Peyer's patch (tissue), 4 donors: ENCODE measurements at places on chromosomes 11 and 22. TPM values are rescaled to one million over a fixed set of nuclear protein-coding genes. Genes with fewer than 3 reads are reported as not detected.
A peak's percentile ranks its signal among the peaks of the same experiment; 100 is the strongest.

- H3K27ac ChIP-seq, result no peak overlapping the region
- no peak overlapping the region for H3K4me3 ChIP-seq
- H3K36me3 ChIP-seq, result no peaks in the 10 kb centered on the region
- DNase-seq, result no peak
Measured at GRCh38 chr11:119786431-119787073, 57.6 kb upstream of the NECTIN1 start.

DNA sequence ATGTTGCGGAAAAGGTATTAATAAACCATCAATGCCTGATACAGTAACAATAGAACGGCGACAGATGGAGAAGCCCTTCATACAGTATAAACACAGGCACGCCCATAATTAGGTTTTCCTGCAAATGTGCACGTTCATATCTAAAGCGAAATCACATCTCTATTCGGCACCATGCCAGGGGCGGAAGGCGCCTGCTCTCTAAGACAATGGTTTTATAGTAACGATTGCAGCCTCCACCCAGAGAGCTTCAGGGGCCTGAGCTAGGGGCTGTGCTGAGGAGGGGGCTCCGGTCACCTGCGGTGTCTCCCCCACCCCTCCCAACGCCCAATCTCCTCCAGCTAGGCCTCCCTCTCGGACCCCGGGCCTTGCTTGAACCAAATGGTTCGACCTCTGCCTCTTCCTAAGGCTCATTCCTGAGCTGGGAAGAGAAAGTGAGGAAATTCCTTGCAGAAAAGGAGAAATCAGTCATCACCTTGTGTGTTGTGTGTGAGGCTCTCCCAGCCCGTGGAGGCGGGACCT lies 9.6 kb downstream of the KRTAP5-5 start:
- no peaks in the 10 kb centered on the region for H3K27me3 ChIP-seq
- H3K4me3 ChIP-seq, result no peak overlapping the region
- no peak for DNase-seq
- no peaks in the 10 kb centered on the region for H3K4me1 ChIP-seq
- no peak overlapping the region for H3K27ac ChIP-seq

DNA sequence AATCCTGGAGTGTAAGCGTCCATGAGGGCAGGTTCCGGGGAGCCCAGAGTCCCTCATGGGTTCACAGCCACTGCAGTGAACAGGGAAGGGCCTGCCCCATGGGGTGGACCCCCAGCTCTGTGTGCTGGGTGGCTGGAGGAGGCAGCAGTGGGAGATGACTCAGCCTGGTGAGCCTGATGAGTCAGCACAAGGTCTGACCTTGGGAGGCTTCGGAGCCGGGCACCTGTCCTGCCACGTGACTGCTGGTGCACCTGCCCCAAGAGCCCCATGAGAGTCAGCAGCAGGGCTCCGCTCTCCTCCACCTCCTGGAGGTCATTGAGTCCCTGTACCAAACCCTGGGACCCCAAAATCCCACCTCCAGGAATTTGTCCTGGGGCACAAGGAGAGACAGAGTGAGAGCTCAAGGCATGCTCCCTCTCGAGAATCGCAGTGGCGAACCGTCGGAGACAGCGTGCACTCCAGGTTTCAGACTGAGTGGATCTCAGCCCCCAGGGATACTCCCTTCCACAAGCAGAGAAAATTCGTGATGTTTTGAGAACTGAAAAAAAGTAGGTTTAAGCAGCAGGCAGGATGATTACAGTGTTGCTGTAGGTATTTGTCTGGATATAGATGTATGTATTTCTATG lies 1221.7 kb downstream of the BRD1 start:
- no peak for DNase-seq
- no peaks in the 10 kb centered on the region for H3K4me1 ChIP-seq
- no peaks in the 10 kb centered on the region for H3K36me3 ChIP-seq

DNA sequence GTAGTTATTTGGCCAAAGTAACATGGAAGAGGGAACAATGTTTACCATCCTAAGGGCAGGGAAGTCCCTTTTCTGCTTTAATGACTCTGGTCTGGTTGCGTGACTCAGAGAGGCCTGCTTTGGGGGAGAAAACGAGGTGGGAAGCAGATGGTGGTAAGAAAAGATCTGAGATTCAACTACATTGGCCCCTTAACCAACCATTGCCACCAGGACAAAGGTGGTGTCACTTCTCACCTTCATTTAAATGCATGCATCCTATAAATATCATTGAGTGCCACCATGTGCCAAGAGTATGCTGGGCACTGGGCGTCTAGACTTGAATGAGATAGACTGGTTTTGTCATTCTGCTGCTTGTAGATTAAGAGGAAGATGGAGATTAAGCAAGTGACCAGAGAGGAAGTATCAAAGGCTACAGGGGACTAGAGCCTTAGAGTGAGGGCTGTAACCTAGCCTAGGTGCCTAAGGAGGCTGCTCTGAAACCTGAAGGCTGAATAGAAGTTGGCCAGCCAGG lies 3.6 kb upstream of the SORL1 start:
- H3K27ac ChIP-seq, result peak overlapping the region; percentile 13
- no peaks in the 10 kb centered on the region for H3K27me3 ChIP-seq
- H3K4me3 ChIP-seq, result no peak overlapping the region
- peaks cover 16% of the 10 kb centered on the region for H3K4me1 ChIP-seq
- DNase-seq, result no peak
- no peaks in the 10 kb centered on the region for H3K36me3 ChIP-seq

The MFNG gene
- total RNA-seq, result 34.9 TPM

DNA sequence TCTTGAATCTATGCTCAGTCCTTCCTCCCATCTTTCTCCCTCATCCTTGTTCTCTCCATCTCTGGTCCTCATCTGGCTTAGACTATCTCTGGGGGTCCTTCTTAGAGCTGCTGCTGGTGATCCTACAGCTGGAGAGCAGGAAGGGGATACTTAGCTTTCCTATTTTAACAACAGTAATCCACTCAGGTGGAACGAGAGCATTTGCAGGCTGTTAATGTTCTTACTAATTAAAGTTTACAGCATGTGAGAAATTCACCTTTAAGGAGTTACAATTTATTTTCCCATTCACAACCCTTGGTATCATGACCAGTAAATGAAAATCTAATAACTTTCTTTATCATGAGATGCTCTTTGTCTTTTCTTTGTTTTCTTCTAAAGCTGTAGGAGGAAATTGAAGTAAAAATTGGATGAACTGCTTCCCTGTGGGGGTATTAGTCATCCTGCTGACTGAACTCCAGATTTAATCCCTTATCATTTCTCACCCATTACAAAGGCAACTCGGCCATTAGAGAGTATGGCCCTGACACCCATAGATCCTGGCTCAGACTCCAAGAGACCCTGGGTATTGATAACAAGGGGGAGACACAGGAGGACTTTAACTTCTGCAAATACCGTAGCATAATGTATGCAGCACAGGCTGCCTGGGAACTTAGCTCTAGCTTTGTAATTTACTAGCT lies 37.6 kb upstream of the MTNR1B start:
- DNase-seq, result no peak
- no peaks in the 10 kb centered on the region for H3K4me1 ChIP-seq
- no peaks in the 10 kb centered on the region for H3K36me3 ChIP-seq
- H3K27ac ChIP-seq, result no peak overlapping the region
- H3K4me3 ChIP-seq, result no peak overlapping the region

GRCh38 chr11:73478737-73479347 lies 102.6 kb downstream of the RELT start:
- no peaks in the 10 kb centered on the region for H3K36me3 ChIP-seq
- H3K27ac ChIP-seq, result no peak overlapping the region
- no peak overlapping the region for H3K4me3 ChIP-seq
- peak; percentile 49 for DNase-seq
- no peaks in the 10 kb centered on the region for H3K27me3 ChIP-seq

The C11orf16 gene
- not detected for total RNA-seq

- no peaks in the 10 kb centered on the region for H3K36me3 ChIP-seq
- DNase-seq, result no peak
- H3K4me1 ChIP-seq, result no peaks in the 10 kb centered on the region
- no peak overlapping the region for H3K4me3 ChIP-seq
Measured at GRCh38 chr11:99841885-99842284, 821.1 kb downstream of the CNTN5 start.

The SLC7A4 gene
- total RNA-seq, result 0.40 TPM

DNA sequence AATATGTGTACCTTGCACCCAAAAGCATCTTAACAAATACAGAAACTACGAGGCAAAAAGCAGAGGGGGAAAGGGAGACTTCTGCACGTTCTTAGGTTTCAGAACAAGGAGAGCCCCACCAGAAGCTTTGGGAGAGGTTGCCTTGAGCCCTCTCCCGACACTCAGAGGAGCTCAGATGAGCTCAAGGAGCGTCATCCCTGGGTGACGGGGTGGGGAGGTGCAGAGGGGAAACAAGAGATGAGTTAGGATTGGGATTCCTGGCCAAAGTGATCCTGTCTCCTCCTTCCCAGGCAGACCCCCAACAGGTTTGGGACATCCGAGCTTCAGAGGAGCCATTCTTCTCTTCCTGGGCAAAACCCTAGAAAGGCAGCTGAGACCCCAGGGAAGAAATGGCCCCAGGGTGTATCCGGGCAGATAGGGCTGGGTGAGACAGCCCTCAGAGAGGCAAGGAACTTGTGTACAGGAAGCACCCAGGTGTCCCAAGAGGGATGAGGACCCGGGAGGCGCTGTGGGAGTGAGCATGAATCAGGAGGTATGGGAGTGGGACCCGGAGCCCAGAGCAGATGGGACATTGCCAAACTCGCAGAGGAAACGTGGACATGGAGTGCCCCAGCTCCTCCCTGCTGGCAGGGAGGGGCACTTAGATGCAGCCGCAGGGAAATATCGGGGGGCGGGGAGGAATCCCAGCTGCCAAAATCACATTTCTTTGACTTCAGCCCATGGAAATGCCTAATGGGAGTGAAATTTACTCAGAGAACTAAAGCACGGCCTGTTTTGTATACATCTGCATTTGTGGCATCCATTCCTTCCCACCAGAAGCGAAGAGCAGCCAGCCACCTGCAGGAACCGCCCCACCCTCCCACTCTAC lies 12.4 kb downstream of the C1QTNF6 start:
- H3K4me3 ChIP-seq, result no peak overlapping the region
- DNase-seq, result no peak

DNA sequence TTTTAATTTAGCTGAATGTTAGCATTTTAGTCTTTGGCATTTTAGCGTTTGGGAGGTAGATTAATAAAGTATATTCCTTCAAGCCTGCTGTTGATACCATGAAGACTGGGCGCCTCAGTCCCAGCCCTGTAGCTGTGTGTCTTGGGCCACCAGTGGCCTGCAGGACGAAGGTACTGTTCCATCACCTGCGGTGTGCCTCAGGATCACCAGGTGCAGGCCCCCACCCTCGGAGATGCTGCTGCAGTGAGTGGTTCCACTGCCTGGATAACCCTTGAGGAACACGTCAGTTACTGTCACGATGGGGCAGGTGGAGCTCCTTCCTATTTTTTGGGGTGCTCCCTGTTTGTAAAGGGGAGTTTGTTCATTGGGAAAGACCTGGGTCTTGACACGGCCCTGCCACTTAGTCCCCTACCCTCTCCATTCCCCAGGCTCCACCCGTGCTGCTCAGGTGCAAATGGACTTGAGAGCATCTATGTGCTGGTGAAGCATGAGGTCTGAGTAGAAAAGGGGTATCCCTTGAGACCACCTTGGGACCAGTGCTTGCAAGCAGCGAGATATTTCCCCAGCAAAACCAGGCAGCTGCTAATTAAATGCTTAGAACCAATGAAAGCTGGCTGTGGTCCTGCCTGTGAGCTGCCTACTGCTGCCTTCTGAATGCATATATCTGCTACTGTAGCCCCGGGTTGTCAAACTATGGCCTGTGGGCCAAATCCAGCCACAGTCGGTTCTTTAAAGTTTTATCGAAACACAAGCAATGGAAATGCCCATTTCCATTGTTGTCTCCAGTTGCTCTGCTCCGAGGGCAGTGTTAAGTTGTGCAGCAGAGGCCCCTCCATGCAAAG lies 28.7 kb downstream of the INCENP start:
- H3K4me1 ChIP-seq, result no peaks in the 10 kb centered on the region
- H3K4me3 ChIP-seq, result no peak overlapping the region
- H3K27ac ChIP-seq, result no peak overlapping the region
- H3K27me3 ChIP-seq, result no peaks in the 10 kb centered on the region
- peaks cover 52% of the 10 kb centered on the region for H3K36me3 ChIP-seq

The MUC5B gene
- total RNA-seq, result 0.18 TPM

- no peaks in the 10 kb centered on the region for H3K36me3 ChIP-seq
- H3K27me3 ChIP-seq, result no peaks in the 10 kb centered on the region
- no peak overlapping the region for H3K27ac ChIP-seq
- no peaks in the 10 kb centered on the region for H3K4me1 ChIP-seq
- DNase-seq, result no peak
- no peak overlapping the region for H3K4me3 ChIP-seq
Measured at GRCh38 chr11:118133816-118134215, 18.8 kb downstream of the SCN4B start.

DNA sequence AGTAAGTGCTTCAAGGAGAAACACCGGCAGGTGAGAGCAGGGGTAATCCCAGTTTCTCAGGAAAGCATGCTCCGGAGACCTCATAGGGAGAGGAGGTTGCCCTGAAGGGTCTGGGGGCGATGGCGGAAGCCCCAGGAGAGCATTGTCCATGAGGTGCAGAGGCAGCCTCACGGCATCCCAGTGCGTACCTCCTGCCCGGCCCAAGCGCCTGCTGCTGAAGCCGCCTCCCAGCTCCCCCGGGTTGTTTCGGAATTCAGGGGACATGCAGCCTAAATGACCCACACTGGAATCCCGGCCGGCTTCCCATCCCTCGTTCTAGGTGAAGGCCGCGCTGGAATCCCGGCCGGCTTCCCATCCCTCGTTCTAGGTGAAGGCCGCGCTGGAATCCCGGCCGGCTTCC lies 2.7 kb downstream of the ZBED4 start:
- H3K4me1 ChIP-seq, result peaks cover 6% of the 10 kb centered on the region
- no peak for DNase-seq
- H3K27ac ChIP-seq, result no peak overlapping the region

DNA sequence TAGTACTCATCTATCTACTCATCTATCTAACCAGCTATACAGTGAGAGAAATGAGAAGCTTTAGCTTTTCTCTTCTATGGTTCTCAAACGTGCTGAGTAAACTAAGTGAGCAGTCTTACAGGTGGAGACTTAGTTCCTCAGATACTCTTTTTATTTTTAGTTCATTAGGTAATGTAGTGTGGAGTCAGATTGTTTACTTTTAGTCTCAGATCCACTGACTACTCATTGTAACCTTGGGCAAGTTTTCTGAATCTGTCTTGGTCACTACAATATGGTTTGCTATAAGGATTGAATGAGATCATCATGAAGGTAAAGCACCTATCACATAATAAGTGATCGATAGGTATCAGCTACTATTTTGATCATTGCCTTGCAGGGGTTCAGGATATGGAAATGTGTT lies 160.1 kb downstream of the RAB38 start:
- H3K36me3 ChIP-seq, result no peaks in the 10 kb centered on the region
- no peak overlapping the region for H3K27ac ChIP-seq

DNA sequence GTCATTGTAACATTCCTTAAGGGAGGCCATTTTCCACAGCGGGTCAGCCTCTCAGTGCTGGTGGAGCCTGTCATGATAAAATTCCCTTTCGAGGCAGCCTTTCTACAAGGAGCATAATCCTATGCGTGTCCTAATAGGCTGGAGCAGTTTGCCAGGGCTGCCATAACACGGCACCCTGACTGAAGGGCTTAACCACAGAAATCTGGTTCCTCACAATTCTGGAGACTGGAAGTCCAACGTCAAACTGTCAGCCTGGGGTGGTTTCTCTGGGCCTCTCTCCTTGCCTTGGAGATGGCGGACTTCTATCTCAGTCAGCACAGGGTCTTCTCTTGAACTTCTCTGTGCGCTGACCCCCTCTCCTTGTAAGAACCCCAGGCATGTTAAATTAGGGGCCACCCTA lies 1.4 kb upstream of the RGL4 start:
- H3K27ac ChIP-seq, result no peak overlapping the region
- H3K4me3 ChIP-seq, result no peak overlapping the region
- H3K4me1 ChIP-seq, result no peaks in the 10 kb centered on the region
- H3K27me3 ChIP-seq, result no peaks in the 10 kb centered on the region
- DNase-seq, result no peak
- H3K36me3 ChIP-seq, result no peaks in the 10 kb centered on the region

GRCh38 chr11:108733479-108734116 lies 68.7 kb downstream of the DDX10 start:
- H3K27me3 ChIP-seq, result no peaks in the 10 kb centered on the region
- no peaks in the 10 kb centered on the region for H3K4me1 ChIP-seq
- no peak for DNase-seq
- no peak overlapping the region for H3K4me3 ChIP-seq
